IMR-90 (cell line): ENCODE measurements at places on chromosomes 16 and 17.

- no peaks in the 10 kb centered on the region for H3K27me3 ChIP-seq
- H3K27ac ChIP-seq: peak overlapping the region; percentile 72
- no peaks in the 10 kb centered on the region for H3K36me3 ChIP-seq
- no peak overlapping the region for H3K4me3 ChIP-seq
Measured at GRCh38 chr16:48126801-48127644, 28.8 kb downstream of the ABCC12 start.

DNA sequence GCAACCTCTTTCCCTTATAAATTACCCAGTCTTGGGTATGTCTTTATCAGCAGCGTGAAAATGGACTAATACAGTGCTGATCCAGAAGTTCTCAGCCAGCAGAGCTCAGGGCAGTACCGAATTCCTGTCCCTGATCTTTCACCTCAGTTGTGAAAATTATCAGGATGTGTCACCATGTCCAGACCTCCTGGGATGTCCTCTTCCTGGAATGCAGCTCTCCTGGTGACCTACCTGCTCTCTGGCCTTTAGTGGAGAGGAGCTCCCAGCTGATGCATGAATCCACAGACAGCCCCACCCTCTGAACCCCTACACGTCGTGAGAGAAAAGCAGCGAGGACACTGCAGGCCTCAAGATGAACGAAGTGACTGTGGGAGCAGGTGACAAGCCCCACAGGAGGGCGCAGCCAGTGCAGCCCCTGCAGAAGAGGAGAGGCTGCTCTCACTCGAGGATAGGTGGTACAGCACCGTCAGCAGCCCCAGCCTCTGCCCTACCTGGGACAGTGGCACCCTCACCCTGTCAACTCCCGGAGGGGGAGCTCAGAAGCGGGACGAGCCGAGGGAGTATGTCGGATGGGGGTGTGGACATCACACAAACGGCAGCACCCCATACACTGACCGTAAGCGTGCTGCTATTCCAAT, 22.0 kb upstream of the C16orf95 start:
- no peak for DNase-seq
- H3K4me1 ChIP-seq: no peaks in the 10 kb centered on the region
- H3K36me3 ChIP-seq: peaks cover 36% of the 10 kb centered on the region
- no peak overlapping the region for H3K4me3 ChIP-seq
- H3K27ac ChIP-seq: no peak overlapping the region
- no peaks in the 10 kb centered on the region for H3K27me3 ChIP-seq

DNA sequence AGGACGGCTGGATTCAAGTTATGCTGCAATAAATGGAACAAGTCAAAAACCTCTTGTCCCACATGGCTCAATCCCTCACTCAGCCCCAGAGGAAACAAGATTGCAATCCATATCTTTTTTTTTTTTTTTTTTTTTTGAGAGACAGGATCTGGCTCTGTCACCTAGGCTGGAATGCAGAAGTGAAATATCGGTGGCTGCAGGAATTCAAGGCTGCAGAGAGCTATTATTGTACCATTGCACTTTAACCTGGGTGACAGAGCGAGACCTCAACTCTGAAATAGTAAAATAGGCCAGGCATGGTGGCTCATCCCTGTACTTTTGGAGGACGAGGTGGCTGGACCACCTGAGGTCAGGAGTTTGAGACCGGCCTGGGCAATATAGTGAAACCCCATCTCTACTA, 2.7 kb upstream of the PDE6G start:
- H3K4me1 ChIP-seq: no peaks in the 10 kb centered on the region
- DNase-seq: no peak

GRCh38 chr17:63772801-63773271, 561 bp downstream of the CCDC47 start:
- H3K4me3 ChIP-seq: peak overlapping the region; percentile 75
- H3K36me3 ChIP-seq: peaks cover 5% of the 10 kb centered on the region
- no peaks in the 10 kb centered on the region for H3K27me3 ChIP-seq
- peak; percentile 31 for DNase-seq
- 0 out of 2 replicates have a peak, but pooled peaks cover 2% of the 10 kb centered on the region for H3K4me1 ChIP-seq

DNA sequence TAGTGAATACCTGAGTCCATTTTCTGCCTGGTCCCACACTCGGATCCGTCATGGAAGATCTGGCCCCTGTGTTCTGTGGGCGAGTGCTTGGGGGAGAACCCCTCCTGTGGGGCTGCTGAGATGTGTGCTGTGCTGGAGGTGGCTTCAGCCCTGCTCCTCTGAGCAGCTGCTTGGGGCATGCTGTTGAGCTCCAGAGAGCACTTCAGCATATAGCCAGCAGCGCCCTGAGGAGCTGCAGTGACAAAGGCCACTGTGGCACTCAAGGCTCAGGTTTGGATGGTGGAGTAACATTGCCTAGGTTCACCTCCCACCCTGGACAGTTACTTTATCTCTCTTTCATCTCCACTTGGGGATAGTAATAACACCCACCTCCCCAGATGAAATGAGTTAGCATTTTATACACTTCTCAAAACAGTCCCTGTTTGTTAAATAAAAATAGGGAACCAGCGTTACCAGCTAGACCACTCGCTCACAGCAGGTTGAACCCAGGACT, 75.3 kb downstream of the KSR1 start:
- H3K27ac ChIP-seq: peak overlapping the region; percentile 74
- H3K36me3 ChIP-seq: no peaks in the 10 kb centered on the region
- H3K27me3 ChIP-seq: no peaks in the 10 kb centered on the region
- no peak overlapping the region for H3K4me3 ChIP-seq
- DNase-seq: no peak

DNA sequence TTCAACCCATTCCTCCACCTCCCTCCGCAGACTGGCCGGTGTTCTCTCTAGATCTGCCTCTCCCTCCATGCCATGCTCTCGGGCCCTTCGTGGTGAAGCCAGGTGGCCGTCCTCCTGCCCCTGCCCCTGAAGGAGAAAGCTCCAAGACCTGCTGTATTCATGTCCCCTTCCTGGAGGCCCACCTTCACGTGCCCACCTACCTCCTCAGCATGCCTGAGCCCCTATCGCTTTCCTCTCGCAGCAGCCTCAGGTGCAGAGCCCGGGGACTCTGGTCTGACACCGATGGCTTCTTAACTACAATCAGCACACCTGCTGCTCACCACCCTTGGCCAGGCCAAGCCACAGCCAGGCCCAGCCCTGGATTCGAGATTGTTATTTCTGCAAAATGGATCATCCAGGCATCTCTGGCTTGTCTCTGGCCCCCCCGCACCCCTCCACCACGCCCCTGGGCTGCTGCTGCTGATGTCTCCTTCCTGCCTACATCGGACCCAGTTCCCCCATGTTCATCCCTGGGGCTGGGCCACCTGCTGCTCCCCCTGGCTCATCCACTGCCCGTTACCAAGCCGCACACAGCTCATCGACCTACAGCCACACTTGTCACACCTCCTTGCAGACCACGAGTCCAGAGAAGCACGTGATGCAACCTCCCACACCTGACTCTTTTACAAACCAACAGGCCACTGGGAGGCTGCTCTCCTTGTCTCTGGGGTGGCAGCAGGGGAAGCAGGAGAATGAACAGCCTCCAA, 32.5 kb upstream of the TNFRSF13B start:
- no peaks in the 10 kb centered on the region for H3K36me3 ChIP-seq
- no peak for DNase-seq
- no peak overlapping the region for H3K4me3 ChIP-seq
- H3K27ac ChIP-seq: no peak overlapping the region
- no peaks in the 10 kb centered on the region for H3K4me1 ChIP-seq

- no peak for DNase-seq
- H3K4me3 ChIP-seq: no peak overlapping the region
- H3K36me3 ChIP-seq: no peaks in the 10 kb centered on the region
- no peaks in the 10 kb centered on the region for H3K27me3 ChIP-seq
- peak overlapping the region; percentile 97; the same call in 1 of the 2 replicates for H3K27ac ChIP-seq
Measured at GRCh38 chr16:82037251-82037650, 2.2 kb downstream of the HSD17B2 start.

DNA sequence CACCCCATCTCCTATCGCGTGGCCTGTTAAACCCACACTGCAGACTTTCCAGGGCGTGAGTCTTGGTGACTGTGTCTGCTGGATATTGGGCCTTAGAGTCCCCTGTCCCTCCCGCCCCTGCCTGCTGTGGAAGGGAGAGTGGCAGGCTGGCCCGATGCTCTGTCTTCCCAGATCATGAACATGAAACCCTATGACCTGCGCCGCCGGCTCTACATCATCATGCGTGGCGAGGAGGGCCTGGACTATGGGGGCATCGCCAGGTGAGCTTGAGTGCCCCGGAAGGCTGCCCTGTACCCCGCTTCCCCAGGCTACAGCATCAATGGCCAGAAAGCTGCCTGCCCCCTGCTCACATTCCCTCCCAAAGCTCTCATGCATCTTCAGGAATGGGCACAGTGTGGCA, 19.5 kb upstream of the CLEC18A start:
- peaks cover 2% of the 10 kb centered on the region; the same call in 1 of the 2 replicates for H3K4me1 ChIP-seq
- no peak overlapping the region for H3K4me3 ChIP-seq
- peaks cover 34% of the 10 kb centered on the region for H3K36me3 ChIP-seq
- no peak for DNase-seq
- H3K27ac ChIP-seq: no peak overlapping the region

GRCh38 chr16:60642956-60643355, 1393.3 kb downstream of the CDH8 start:
- H3K36me3 ChIP-seq: no peaks in the 10 kb centered on the region
- DNase-seq: no peak
- H3K27me3 ChIP-seq: no peaks in the 10 kb centered on the region
- H3K4me1 ChIP-seq: no peaks in the 10 kb centered on the region

- no peaks in the 10 kb centered on the region for H3K4me1 ChIP-seq
- no peaks in the 10 kb centered on the region for H3K27me3 ChIP-seq
- H3K27ac ChIP-seq: no peak overlapping the region
- H3K4me3 ChIP-seq: no peak overlapping the region
Measured at GRCh38 chr17:35856603-35857002, 12.1 kb downstream of the HEATR9 start.

DNA sequence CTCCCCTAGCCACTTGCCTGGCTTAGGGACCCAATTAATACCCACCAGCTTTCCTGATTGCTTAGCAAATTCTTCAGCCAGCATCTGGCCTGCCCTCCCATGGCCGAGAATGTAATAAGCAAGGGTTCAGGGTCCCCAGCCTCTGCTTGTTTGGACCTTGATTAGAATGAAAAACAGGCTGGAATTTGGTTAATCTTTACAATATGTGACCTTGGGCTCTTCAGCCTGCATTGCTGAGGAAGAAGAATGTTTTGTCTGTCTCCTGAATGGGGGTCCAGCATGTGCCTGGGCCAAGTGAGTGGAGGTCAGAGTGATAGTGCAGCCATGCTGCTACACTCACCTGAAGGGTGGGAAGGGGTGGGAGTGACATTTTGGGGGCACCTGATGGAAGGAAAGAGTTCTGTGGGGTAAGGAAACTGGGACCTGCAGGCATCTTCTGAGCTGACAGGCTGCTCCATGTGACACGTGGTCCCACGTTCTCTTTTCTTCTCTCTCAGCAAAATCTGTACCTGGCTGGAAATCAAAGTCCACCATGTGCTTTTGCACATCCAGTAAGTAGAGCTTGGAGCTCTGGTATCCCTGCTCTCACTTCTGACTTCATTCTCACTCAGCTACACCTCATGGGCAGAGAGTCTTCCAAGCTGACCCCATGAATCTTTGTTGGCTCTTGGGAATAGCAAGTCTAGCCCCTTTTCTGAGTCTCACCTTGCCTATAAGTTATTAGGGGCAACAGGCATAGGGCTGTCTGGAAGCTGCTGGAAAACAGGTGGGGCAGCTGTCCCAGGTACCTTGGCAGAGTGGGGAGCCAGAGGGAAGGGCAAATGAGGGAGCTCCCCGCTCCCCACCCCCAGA, 5.3 kb downstream of the TMEM106A start:
- H3K36me3 ChIP-seq: peaks cover 37% of the 10 kb centered on the region
- H3K4me1 ChIP-seq: peaks cover 13% of the 10 kb centered on the region
- H3K4me3 ChIP-seq: no peak overlapping the region
- no peak overlapping the region for H3K27ac ChIP-seq
- no peak for DNase-seq
- H3K27me3 ChIP-seq: no peaks in the 10 kb centered on the region

DNA sequence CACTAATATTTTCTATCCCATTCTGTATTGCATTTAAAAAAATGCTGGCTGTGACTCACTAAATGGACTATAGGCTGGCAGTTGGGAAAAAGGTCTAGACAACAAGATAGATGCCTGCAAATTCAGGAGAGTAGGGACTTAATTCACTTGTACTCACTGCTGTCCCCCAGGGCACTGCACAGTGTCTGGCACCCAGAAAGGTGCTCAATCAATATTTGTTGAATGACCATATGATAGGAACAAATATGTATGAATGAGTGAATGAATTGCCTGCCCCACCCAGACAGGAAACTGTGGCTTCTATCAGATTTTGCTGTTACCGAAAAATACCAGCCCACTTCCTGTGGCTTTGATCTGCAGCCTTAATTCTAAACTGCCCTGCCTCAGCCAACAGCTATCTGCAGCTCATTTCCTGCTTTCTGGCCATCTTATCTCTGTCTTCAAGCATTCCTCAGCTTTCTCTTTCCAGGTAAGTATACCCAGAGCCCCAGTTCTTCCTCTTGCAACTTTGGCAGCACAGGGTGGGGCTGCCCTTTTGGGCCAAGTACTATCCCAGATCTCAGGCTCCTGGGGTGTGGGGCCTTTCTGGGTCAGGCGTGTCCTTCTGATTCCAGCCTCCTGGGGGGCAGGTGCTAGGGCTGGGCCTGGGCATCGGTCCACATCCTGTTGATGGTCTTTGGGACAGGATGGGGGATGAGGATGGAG, 15.3 kb upstream of the TNS4 start:
- peaks cover 31% of the 10 kb centered on the region for H3K4me1 ChIP-seq
- H3K36me3 ChIP-seq: no peaks in the 10 kb centered on the region
- H3K4me3 ChIP-seq: no peak overlapping the region
- no peaks in the 10 kb centered on the region for H3K27me3 ChIP-seq

- H3K36me3 ChIP-seq: no peaks in the 10 kb centered on the region
- H3K4me3 ChIP-seq: no peak overlapping the region
- no peak for DNase-seq
- H3K4me1 ChIP-seq: no peaks in the 10 kb centered on the region
- no peak overlapping the region for H3K27ac ChIP-seq
Measured at GRCh38 chr17:1690544-1691221, 6.0 kb upstream of the PRPF8 start.

GRCh38 chr17:33013596-33014375, 22.1 kb downstream of the SPACA3 start:
- DNase-seq: peak; percentile 9
- H3K36me3 ChIP-seq: no peaks in the 10 kb centered on the region
- no peak overlapping the region for H3K4me3 ChIP-seq
- H3K27ac ChIP-seq: 0 out of 2 replicates have a peak overlapping the region, but pooled peaks have one; percentile 61
